Aorta (tissue), 5 donors: ENCODE measurements at places on chromosomes 12 and 14.

DNA sequence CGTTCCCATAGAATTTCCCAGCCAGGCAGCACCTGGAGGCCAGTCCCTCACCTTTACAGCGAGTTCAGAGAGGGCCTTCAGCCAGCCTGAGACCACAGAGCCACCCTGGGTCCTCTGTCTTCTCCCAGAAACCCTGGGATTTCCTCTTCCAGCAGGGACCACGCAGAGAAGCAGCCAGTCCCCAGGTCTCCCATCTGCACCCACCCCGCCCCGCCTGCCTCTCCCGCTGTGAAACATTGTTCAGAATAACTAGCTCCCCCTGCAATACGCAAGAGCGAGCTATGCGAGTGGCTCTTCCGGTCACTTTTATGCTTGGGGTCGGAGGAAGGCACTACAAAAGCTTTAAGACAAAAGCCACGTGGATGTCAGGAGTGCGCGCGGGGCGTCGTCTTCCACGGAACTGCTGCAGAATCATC is 77.8 kb downstream of the SERPINA3 start:
- DNase-seq: no peak

DNA sequence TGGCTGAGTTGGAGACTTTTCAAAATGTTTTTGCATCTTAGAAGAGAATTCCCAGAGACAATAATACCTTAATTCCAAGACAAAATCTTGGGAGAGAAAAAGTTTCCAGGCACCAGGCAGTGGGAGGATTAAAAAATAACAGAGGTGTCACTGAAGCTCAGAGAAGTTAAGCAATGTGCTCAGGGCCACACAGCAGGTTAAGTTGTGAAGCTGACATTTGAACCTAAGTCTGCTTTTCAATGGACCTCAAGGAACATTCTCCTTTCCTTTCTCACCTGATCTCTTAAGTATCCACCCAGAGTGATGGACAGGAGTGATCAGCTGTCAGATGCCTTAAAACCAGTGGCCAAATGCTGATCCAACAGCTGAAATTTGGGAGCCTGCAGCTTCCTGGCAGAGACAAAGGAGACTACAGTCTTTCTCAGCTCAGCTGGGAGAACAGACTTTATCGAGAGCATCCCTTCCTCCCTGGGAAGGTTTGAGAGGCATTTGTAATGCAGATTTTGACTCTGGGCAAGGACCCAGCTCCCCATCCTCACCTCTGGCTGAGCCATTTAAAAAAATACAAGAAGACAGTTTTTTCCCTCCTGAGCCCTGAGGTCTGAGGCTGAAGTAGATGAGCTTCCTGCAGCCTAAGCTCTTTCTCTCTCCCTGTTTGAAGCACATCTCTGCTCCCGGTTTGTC is 174.9 kb upstream of the RPH3A start:
- no peak for DNase-seq

GRCh38 chr12:79587368-79587767 is 103.4 kb downstream of the PAWR start:
- DNase-seq: no peak

GRCh38 chr12:107992870-107993451 is 136.1 kb upstream of the WSCD2 start:
- DNase-seq: no peak

- DNase-seq: no peak
These were observed 15.0 kb downstream of the AQP6 start for GRCh38 chr12:49987625-49988303.

DNA sequence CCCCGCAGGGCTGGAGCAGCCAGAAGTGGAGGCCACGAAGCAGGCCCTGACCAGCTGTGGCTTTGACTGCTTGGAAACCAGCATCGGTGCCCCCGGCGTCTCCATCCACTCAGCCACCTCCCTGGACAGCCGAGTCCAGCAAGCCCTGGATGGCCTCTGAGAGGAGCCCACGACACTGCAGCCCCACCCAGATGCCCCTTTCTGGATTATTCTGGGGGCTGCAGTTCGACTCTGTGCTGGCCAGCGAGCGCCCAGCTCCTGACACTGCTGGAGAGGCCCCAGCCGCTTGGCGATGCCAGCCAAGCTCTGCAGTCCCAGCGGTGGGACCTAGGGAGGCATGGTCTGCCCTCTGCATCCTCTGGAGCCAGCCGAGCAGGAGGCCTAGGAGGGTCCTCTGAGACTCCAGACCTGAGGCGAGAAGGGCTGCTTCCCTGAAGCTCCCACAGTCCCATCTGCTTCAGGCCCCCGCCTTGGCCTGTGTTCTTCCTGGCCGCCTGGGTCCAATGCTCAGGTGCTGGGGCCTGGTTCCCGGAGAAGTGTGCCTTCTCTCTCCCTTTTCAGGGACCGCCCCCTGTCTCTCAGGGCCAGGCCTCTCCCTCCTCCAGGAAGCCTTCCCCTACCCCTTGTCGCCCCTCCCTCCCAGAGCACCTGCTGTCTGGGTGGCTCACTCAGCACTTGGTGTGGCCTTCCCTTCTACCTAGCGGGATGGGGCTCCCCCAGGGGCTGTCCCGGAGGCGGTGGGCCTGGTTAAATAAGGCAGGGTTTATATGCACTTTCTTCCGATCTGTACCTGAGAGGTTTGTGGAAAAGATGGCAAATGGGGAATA is 23.0 kb downstream of the MVK start:
- no peak for DNase-seq

- no peak for DNase-seq
These were observed 27.4 kb upstream of the GUCY2C start for GRCh38 chr12:14723763-14724162.

DNA sequence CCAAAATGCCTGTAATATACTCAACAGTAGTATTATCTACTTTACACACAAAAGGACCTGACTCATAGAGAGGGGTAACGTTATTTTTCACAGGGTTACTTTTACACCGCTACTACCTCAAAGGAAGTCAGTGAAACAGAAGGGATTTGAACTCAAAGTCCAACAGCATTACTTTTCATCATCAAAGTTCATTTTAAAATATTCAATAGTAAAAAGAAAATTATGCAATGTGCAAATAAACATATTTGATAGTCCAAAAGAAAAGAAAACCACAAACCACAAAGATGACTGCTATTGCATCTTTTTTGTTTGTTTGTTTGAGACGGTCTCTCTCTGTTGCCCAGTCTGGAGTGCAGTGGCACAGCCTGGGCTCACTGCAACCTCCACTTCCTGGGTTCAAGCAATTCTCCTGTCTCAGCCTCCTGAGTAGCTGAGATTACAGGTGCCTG is 15.5 kb downstream of the KIF21A start:
- DNase-seq: no peak

GRCh38 chr12:32270818-32271710 is 128.3 kb upstream of the FGD4 start:
- no peak for DNase-seq

DNA sequence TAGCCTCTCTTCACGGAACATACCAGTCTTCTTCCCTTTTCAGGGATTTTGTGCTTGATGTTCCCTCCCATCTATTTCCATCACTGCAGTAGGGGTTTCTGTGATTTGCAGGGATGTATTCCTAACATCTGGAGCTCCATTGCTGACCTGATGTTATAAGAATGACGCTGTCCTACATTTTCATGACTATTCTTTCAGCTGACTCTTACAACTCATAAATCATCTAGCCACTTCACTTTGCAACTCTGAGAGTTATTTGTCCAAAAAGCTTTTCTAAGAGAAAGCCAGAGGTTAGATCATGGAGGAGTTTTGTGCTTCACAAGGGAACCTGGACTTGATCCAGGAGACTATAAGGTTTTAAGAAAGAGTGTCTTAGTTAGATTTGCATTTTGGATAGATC is 116.6 kb upstream of the FAR2 start:
- no peak for DNase-seq

- DNase-seq: no peak
These were observed 16.4 kb upstream of the SRSF5 start for GRCh38 chr14:69750495-69750894.

GRCh38 chr12:96670334-96670899 is 181.0 kb downstream of the CFAP54 start:
- no peak for DNase-seq

GRCh38 chr12:125210104-125210755 is 145.0 kb downstream of the AACS start:
- no peak for DNase-seq

DNA sequence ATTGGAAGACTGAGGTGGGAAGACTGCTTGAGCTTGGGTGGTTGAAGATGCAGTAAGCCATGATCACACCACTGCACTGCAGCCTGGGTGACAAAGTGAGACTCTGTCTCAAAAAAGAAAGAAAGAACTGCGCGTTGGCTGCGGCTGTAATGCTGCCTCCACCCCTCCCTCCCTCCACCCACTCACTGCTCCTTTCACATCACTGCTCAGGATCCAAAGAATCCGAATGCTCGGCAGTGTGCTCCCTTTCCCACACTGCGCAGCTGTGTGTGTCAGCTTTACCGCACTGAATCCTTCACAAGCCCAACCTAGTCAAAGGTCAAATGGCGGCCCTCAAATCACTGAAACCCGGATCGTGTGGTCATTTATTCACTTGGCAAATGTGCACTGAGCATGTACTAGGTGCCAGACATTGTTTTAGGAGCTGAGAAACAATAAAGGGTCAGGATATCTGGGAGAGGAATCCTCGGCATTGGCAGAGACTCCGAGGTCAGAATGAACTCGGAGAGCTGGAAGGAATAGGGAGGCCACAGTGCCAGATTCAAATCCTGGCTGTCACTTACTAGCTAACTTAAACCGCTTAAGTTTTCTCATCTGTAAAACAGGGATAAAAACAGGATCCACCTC is 11.5 kb upstream of the TDRD9 start:
- no peak for DNase-seq

DNA sequence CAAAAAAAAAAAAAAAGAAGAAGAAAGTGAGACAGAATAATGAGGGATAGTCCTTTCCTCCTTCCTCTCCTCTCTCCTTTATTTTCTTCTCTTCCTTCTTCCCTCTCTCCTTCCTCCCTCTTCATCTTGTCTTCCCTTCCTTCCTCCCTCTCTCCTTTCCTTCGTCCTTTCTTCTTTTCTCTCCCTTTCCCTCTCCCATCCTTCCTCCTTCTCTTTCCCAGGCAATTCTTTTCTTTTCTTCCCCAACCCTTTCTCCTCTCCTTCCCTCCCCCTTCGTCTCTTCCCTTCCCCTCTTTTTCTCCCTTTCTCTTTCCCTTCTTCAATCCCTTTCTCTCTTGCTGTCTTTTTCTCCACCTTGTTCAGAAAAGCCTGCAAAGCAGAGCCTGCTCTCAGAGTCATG is 3.6 kb upstream of the CHST11 start:
- DNase-seq: no peak

GRCh38 chr12:104468371-104468770 is 11.6 kb downstream of the CHST11 start:
- no peak for DNase-seq

GRCh38 chr14:69002069-69002468 is 23.0 kb upstream of the ACTN1 start:
- DNase-seq: peak; percentile 54

DNA sequence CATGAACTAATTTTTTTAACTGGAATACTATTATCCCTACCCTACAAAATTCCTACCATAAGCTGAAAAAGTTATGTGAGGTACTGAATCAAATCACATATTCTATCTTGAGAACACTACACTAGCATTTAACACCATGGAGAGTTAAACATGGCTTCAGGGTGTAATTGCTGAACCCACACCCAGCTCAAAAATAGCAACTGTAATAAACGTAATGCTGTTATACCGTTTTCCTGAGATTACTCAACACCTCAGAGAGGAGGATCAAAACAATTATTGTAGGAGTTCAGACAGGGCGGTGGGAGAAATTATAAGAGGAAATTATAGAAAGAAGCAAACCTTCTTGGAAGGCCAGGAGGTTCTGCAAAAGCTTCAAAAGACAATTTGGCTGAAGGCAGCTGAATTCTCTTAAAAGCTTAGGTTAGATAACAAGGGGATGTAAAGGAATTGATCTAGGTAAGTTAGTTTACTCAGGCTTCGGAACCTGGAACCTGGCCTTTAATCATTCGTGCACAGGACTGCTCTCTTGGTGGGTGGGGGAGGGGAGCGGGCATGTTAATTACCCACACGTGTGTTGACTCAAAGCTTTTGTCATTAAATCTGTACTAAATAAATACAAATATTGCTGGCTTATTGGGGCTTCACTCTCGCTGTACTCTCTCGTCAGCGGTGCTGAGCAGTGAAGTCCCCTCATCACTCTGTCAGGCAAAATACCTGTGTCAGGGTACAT is 12.1 kb upstream of the IPO8 start:
- DNase-seq: no peak

- DNase-seq: no peak
These were observed 64.1 kb downstream of the NELL2 start for GRCh38 chr12:44812062-44812461.

GRCh38 chr12:32893043-32893442 is 3.5 kb downstream of the PKP2 start:
- DNase-seq: no peak

- DNase-seq: peak; percentile 41
These were observed at the start of gene NELL2 for GRCh38 chr12:44875954-44876543. Gene NELL2, minus strand, starts transcription at chr12:44876315. Its CDS starts 446 bp downstream, at chr12:44875869.

- DNase-seq: no peak
These were observed 9.4 kb downstream of the ZFC3H1 start for GRCh38 chr12:71654200-71654599.

DNA sequence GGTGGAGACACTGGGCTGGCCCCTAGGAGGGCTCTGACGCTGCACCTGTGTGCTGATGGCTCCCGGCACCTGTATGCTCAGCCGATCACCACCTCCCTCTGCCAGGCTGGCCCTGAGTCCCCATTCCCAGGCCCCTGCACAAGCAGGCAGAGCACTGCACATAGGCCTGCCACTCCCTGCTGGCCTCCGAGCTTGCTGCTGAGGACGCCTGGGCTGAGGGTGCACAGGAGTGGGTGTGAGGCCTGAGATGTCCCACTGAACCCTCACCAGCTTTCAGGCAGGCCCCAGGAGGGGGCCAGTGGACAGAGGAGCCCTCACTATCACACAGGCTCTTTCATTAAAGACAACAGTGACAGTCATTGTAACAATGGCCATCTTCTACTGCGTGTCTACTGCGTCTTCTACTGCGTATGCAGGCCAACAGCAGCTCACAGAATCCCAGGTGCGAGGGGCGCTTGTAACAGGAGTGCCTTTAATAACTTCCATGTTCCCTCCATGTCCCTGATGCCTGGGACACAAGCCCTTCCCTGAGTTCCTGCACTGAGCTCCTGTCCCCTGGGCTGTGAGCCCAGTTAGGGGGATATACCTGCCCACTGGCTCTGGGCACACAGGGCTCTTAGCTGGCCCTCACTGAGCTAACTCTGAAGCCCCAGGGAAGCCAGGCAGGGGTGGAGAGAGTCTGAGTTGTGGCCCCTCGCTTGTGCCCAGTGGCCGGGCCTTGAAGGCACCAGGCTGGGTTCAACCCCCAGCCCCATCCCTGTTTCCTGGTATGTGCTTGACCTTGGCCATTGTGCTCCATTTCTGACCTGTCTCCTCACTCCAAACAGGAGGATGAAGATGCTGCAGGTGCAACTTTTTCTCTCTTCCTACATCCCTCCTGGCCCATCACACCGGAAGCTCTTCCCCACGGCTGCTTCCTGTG is 71.3 kb downstream of the PRIMA1 start:
- DNase-seq: no peak

GRCh38 chr12:21220266-21220665 is 89.3 kb downstream of the SLCO1B1 start:
- DNase-seq: no peak

- DNase-seq: no peak
These were observed 211.6 kb upstream of the SFSWAP start for GRCh38 chr12:131499160-131499863.
